GM12892 (cell line): ENCODE measurements at places on chromosomes 16 and 17.

- DNase-seq = peak; percentile 66
These were observed at the start of gene LIMD2 for GRCh38 chr17:63699638-63700527. TSS of gene LIMD2 (minus strand) at chr17:63700125. CDS start at chr17:63699298, 827 bp downstream.

DNA sequence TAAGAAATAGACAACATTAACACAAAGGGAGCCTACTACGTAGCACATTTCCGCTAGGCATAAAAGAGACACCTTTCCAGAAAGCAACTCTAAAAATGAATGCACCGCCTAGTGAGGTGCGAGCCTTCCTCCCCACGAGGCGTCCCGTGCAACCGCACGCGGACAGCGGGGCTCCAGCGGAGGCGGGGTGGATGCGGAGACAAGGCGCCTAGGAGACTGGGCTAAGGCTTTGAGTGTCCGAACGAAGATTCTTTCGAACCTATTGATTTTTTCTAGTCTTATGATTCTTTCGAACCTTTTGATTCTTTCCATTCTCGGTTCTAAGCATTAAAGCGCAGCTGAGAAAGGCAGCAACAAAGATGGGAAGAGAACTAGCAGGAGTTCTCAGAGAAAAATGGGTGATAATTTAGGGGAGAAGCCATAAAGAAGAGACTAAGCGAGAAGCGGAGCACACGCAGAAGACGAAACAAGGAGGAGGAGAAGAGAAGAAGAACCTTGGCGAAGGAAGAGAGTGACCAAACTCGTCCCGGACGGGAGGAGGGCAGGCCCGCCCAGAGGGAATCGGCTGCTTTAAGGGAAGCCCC, 394 bp upstream of the CPD start:
- DNase-seq = no peak

DNA sequence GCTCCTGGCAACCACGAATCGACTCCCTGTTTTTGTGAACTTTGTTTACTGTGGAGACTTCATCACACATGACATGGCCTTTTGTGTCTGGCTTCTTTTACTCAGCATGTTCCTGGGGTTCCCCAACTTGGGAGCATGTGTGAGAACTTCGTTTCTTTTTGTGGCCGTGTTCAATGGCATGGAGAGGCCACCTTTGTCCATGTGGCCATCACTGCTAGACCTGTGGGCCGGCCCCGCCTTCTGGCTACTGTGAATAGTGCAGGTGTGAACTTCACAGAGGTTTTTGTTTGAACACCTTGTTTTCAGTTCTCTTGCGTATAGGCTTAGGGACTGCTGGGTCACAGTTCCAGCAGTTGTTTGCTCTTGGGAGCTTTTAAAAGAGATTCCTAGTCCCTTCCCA, 5.7 kb upstream of the SLC38A8 start:
- no peak for DNase-seq

DNA sequence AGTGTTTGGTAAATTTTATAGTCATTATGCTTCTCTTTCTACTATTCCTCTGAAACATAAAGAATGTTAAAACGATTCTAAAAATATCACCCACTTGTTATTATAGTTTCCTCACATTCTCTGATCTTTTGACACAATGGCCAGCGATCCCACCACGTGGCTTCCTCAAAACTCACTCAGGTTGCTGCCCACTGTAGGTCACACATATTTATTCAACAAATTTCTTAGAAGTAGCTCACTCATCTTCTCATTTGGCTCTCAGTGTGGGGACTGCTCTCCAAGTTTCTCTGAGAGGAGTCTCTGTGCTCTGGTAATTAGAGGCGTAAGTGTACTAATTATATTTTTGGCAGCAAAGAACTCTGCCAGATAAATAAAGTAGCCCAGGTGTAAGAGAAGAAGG, 465.4 kb downstream of the CDH11 start:
- no peak for DNase-seq

- no peak for DNase-seq
These were observed 72.1 kb downstream of the PRKCB start for GRCh38 chr16:23907903-23908302.

GRCh38 chr17:19387921-19388521, 1.0 kb upstream of the MFAP4 start:
- no peak for DNase-seq

DNA sequence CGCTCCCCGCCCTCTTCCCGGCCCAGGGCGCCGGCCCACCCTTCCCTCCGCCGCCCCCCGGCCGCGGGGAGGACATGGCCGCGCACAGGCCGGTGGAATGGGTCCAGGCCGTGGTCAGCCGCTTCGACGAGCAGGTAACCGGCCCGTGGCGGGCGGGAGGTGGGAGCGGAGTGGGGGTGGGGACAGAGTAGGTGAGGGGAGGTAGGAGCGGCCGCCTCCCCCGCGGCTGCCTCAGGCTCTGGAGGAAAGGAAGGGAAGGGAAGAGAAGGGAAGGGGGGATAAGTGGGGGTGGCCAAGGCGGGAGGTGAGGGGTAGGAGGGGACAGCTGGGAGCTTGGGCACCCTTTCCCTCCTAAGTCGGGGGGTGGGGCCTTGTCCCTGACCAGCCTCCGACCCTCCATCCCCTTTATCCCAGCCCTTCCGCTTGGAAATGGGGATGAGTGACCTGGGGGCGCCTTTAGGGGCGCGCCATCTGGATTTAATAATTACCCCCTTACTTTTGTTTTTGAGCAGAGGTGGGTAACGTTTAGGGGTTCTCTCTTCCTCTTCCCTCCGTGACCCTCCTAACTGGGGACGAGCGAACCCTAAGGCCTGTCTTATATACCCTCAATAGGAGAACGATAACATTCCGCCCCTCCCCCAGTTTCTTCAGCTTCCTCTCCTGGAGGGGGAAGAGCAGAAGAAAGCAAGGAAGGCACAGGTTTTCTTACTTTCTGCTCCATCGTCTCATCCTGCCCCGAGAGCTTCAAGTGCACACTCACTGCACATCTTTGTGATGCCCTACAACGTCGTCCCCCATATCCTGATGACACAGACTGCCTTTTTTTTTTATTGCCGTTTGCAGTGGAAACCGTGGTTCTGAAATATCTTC, 694 bp downstream of the NF1 start:
- no peak for DNase-seq

GRCh38 chr16:57834936-57835335, 32.6 kb upstream of the KIFC3 start:
- no peak for DNase-seq

DNA sequence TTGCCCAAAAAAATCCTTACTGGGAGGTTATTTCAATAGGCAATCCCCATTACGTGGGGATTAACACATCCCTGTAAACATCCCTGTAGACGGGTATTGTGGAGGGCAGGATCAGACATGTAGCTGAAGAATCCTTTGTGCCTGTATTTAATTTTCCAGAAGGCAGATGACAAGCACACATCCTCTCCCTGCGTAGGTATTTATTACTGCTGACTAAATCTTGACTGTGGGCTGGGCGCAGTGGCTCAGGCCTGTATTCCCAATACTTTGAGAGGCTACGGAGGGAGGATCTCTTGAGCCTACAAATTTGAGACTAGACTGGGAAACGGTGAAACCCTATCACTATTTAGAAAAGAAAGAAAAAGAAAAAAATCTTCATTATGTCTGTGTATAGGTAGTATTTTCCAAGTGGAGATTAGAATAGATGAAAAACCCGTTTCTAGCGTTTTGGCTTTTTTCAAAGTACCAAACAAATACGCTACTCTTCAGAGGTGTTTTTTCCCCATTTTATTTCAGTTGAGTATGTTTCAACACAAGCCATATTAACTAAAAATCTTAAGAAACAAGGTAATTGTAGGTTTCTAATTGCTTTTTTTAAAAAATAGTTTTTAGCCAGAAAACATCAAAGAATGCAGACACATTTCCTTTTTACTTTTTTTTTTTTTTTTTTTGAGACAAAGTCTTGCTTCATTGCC, 1.5 kb upstream of the MARF1 start:
- DNase-seq = no peak

DNA sequence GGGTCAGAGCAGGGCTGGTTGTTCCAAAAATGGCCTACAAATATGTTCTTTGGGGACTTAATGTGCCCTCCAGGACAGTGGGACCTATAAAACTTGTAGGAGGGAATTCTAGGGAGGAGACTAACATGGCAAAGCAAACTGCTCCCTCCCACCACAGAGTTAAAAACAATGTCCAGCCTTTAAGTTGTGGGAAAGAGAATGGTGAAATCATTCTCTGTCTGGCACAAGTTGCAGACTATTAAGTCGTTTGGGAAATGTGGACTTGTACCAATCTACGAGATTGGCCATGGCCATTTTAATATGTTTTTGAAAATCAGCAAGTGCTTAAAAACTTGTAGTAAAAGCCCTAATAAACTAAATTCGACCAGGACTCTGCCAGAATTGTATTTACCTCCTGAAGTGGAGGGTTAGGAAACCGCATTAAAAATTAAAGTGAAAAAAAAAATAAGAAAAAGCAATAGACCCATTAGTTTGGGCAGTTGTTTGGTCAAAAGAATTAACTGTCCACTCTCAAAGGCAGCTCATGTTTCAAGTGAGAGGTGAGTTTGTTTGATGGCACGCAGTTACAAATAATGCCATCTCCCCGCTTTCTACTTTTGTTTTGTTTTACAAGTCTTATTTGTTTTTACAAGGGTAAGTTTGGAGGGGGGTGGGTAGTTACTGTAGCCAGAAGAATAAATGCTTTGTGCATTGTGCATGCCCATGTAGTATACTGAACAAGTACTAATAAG, 32.4 kb downstream of the ANKFN1 start:
- DNase-seq = no peak

- DNase-seq = no peak
These were observed 218.5 kb upstream of the CIBAR2 start for GRCh38 chr16:85330694-85331188.
